ENCODE measurements at places on chromosomes 5 and 9.

- peak; percentile 19 for DNase-seq
These were observed 176.9 kb upstream of the WWC1 start for GRCh38 chr5:168114444-168115017.

DNA sequence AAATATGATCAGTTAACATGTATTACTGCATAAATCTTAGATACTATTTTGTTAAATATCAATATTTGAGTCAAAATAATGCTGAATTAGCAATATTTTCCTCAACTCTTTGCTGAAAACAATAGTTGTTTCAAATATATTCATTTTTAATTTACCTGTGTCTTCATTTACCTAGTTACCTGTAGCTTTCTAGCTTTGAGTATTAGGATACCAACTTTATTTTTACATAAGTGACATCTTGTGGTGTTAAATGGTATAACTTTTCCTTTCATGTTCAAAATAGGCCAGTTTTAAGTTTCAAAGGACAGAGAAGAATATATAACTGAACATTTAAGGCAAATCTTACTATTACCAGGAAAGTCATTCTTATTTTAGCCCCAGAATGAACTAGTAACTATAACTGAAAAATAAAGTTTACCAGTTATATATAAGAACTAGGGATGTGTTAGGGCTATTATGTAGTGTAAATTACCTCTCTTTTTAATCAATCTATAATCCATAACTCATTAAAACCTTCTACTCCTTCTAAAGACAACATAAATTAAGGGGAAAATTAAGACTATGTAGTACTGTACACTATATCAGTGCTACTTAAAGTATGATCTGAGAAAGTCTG, 25.3 kb downstream of the AP3B1 start:
- peak; percentile 40 for DNase-seq

- no peak for DNase-seq
These were observed 237.6 kb upstream of the ADAMTSL1 start for GRCh38 chr9:18236336-18236735.

DNA sequence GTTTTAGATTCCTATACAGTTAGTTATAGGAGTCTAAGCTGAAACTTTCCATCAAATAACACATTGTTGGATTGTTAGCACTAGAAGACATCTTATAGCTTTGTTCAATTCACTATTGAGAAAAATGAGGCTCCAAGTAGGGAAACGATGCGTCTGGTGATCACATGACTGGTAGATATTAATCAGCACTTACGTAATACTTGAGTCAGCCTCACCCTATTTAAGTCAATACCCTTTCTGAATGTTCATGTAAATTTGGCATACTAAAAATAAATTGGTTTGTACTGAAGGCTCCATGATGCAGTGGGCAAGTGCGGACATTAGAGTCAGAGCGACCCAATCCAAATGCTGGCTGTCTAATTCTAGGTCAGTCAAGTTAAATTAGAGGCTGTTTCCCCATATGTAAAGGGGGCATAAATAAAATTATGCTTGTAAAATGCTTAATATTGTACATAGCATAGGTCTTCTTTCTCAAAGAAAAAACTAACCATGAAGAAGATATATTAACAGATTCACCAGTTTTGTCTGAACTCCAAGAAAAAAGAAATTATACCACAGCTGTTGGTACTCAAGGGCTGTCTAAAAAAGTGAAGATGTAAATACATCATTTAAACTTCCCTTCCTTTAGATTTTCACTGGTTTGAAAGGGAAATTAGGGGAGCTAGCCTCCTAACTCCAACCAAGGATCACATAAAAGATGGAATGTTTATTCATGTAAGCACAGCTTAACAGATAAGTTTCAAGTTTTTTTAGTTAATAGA, 406.6 kb upstream of the TLE4 start:
- DNase-seq = peak; percentile 80

- DNase-seq = no peak
These were observed 19.1 kb upstream of the GLE1 start for GRCh38 chr9:128485414-128485855.
